ENCODE measurements at places on chromosomes 2 and 18. TPM values are rescaled to one million over a fixed set of nuclear protein-coding genes. Genes with fewer than 3 reads are reported as not detected.

Gene EMX1
- not detected for total RNA-seq

Gene IL1R1
- total RNA-seq, result 57.5 TPM

Gene SRD5A2
- total RNA-seq, result not detected

DNA sequence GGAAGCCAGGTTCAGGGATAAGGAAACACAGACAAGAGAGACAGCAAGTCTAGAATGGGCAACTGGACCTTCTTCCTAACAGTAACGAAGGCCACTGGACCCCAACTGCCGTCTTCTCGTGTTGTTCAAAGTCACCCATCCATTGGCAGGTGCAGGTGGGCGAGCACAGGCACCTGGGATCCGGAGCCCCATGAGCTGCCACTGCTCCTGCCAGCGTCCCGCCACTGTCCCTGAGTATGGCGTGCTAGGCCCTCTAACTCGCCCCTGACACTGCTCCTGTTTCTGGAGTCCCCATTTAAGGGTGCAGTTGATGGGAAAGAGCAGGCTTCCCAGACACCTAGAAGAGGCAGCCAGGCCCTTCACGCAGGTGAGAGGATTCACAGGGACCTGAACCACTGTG, 48.0 kb downstream of the NDUFA10 start:
- peaks cover 45% of the 10 kb centered on the region for H3K36me3 ChIP-seq
- H3K27ac ChIP-seq, result no peak overlapping the region
- no peaks in the 10 kb centered on the region for H3K4me1 ChIP-seq
- DNase-seq, result no peak
- H3K4me3 ChIP-seq, result no peak overlapping the region
- H3K27me3 ChIP-seq, result no peaks in the 10 kb centered on the region

DNA sequence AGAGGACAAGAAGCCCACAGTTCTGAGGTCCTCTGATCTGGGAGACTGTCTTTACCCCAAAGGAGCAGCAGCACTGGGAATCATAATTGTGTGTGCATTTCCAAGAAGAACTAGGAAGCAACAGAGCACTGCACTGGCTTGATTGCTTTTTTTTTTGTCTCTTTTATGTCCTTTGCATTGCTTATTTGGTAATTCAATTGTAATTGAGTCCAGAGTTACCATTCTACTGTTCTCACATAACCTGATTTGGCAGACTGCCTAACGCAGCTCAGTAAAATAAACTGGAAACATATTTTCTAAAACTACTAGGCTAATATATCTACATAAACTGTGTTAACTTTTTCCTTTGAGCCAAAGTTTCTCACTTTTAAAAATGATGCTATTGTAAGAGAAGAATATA, 190.3 kb upstream of the SLC8A1 start:
- no peaks in the 10 kb centered on the region for H3K36me3 ChIP-seq
- H3K27me3 ChIP-seq, result no peaks in the 10 kb centered on the region
- no peak for DNase-seq
- no peak overlapping the region for H3K27ac ChIP-seq

- H3K36me3 ChIP-seq, result no peaks in the 10 kb centered on the region
- H3K4me3 ChIP-seq, result no peak overlapping the region
- no peaks in the 10 kb centered on the region for H3K27me3 ChIP-seq
- no peaks in the 10 kb centered on the region for H3K4me1 ChIP-seq
- DNase-seq, result no peak
These were observed 35.6 kb upstream of the NDUFV2 start for GRCh38 chr18:9066817-9067306.

DNA sequence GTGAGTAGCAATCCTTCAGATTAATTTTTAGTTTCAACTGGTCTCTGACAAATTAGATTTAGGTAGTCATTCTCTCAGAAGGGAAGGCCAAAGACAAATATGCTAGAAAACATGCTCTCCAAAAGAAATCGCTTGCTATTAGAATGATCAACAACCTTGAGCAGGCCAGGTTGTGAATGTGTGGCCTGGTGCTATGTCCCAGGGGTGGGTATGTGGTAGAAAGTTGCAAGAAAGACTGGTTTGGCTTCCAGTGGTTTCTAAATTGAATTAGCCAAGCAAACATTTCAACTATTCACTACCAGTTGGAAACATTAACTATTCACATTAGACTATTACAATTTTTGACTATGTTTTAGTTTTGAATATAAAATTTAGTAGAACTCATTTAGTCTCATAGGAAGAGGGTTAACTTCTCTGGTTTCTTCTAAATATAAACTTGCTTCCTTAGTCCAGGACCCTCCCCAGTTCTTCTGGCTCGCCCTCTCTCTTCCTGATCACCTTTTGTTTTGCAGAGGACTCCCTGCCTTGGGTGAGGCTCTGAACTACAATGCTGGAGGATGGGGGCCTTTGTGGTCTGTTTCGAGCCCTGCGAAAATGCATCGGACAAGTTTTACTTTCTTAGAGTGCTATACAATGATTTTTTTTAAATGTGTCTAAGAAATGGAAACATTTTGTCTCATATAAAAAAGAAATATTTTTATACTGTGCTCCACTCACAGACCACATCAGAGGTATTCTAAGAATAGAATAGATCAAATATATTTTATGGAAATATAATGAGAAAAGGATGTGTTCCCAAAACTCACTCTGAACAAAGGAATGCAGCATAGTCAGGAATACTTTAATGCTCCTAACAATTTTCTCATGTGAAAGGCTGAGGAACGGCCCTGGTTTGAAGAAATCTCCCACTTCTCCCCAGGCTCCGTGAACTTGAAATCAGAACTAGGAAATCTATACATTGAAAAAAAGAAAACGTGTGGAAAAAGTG, 375.0 kb upstream of the ZEB2 start:
- no peak for DNase-seq
- no peak overlapping the region for H3K27ac ChIP-seq
- no peaks in the 10 kb centered on the region for H3K36me3 ChIP-seq
- no peak overlapping the region for H3K4me3 ChIP-seq
- no peaks in the 10 kb centered on the region for H3K4me1 ChIP-seq

GRCh38 chr2:109164739-109165221, 35.8 kb downstream of the SH3RF3 start:
- H3K36me3 ChIP-seq, result no peaks in the 10 kb centered on the region
- H3K27ac ChIP-seq, result peak overlapping the region; percentile 25
- no peak overlapping the region for H3K4me3 ChIP-seq

GRCh38 chr2:96923810-96924774, 54.2 kb upstream of the SEMA4C start:
- H3K27me3 ChIP-seq, result no peaks in the 10 kb centered on the region
- peaks cover 34% of the 10 kb centered on the region for H3K4me1 ChIP-seq
- no peak overlapping the region for H3K4me3 ChIP-seq
- no peak for DNase-seq
